Right kidney (tissue), 9 donors: ENCODE measurements at places on chromosomes 11 and 22.
A peak's percentile ranks its signal among the peaks of the same experiment; 100 is the strongest.

GRCh38 chr11:20443596-20443995 lies 56.1 kb downstream of the PRMT3 start:
- DNase-seq: no peak

DNA sequence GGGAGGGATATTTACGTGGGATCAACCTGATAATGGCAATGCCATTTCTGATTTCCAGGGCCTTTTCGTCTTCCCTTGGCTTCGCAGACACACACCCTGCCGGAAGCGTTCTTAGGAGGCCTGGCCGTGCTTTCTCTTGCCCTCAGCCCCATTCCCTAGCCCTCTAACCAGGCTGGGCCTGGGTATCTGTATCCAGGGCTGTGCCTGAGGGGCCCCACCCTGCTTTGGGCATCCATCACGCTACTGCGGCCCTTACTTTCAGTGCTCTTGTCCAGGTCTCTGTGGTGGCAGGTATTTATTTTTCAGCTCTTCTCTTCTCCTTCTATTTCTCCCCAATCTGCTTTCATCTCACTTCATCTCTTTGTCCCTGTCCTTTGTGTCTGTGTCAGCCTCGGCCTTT lies 105.0 kb downstream of the ZBTB16 start:
- no peak for DNase-seq

DNA sequence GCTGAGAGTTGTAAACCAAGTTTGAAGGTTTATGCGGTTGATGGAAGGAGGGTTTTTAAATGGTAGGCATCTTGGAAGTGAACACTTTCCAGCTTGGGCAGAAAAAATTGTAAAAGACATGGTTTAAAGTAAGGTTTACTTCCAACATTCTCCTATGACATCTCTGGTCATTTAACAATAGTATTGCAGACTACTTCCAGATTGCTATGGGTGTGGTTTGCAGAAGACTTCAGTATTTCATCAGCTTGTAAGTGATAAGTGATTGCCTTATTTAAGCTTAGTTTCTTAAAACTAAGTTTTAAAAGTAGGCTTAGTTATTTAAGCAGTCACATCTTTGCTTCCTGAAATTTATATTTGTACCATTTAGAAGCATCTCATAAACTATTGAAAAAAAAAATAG lies 7.2 kb upstream of the STT3A start:
- DNase-seq: no peak

- DNase-seq: no peak
These were observed 59.3 kb downstream of the TSPAN18 start for GRCh38 chr11:44785856-44786607.

- no peak for DNase-seq
These were observed 26.3 kb downstream of the CTR9 start for GRCh38 chr11:10777393-10777793.

DNA sequence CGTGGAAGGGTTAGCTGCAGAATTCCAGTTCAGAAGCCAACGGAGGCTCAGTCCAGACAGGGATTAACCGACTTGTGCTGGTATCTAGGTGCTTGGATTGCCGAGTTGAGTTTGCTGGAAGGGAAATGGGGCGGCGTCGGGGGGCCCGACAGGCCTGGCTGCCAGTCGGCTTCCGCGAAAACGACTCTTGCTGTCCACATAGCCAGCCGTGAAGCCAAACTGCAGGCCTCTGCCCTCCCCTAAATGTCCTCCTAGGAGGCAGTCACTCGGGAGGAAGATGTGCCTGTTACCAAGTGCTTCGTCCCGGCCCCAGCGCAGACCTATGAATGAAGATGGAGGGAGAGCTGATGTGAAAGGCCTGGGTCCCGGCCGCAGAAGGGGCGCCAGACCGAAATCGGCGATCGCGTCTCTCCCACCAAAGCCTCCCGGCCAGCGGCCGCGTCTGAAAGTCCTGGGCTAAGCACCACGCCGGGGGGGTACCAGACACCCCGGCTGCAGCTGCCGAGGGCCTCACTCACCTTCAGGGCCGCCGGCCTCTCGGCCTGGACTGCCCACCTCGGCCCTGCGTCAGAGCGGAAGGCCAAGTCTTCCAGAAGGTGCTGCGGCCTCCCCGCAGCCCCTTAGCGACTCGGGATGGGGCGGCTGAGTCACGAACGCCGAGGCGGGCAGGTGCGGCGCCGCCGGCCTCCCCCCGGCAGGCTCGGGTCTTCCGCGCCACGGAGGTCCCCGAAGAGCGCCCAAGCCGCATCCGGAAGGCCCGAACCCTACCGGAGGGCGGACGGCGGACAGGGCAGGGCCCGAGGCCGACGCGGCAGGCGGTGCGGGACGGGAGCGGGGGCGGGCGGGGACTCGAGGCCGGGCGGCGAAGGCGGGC lies 7.5 kb downstream of the DPAGT1 start:
- peak; percentile 83 for DNase-seq

- no peak for DNase-seq
These were observed 12.2 kb downstream of the SMTN start for GRCh38 chr22:31093086-31093850.
